ENCODE measurements at places on chromosomes 4 and X.

DNA sequence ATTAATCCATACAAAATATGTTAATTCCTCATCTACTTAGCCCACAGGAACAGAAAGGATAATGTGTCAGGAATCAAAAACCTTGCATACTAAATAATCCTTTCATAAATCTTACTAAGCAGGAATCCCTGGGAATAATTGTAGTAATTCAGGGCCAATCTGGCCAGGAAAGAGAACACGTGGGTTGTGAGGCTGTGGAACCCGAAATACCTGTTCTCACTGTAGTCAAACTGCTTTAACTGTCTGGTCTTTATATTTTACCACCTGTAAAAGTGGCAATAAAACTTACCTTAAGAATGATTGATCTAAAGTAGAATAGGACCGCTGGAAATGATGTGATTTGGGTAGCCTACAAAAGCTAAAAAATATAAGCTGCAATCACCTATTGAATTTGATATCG lies 1620.9 kb downstream of the STIM2 start:
- DNase-seq: no peak

DNA sequence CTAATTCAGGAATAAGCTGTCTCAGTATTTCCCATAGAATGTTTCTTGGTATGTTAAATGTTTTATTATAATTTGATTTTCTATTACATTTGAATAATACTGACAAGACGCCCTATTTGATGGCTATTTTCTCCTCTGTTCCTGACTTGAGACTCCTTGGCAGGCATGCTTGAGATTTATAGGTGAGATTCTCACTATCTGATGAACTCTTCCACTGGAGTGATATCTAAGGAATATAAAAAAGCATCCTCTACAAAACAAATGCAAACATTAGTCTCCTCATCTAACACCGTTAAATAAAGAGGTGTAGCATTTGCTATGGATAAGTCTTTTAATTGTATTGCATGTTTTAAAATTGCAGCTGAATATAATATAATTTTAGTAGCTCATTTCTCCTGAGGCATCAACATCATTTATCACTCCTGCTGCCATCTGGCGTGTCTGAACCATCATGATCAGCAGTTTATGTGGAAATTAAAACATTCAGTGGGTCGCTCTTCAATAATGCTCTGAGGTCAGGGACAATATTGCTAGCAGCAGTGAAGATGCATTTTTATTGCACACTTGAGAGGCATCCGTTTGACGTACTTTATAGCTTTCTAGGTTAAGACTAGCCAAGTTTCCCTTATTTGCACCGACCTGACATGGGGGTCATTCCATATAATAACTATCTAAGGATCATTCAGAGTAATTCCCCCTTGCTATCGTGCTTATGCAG lies 210.4 kb upstream of the GALNTL6 start:
- DNase-seq: no peak

DNA sequence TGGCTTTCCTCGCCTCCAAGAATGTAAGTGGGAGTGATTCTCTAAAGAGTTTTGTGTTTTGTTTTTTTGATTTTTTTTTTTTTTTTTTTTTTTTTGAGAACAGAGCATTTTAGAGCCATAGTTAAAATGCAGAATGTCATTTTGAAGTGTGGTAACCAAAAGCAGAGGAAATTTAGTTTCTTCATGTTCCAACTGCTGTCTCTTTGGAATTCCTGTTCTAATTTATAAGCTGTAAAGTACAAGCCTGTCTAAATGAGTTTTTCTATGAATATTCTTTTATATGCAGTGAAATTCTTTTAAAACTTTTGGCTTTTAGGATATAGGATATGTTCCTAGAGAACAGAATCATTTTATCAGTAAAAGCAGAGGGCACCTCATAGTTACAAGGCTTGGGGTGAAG lies 74.2 kb downstream of the KIT start:
- DNase-seq: no peak

DNA sequence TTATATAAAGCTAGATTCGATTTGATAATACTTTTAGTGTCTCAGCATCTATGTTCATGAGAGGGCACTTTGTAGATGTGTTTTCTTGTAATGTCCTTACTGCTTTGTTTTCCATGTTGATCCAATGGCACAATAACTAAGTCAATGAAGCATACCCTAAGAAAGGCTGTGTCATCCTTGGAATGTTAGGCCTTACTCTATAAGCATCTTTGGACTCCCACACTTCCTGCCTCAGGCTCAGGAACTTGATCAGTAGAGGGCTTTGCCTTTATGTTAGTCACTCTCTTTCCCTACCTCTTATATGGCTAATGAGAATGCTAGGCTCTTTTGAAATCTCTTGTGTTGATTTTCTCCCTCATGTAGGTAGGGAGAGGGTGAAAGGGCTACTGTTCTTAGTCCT lies 33.2 kb upstream of the EDA2R start:
- no peak for DNase-seq

DNA sequence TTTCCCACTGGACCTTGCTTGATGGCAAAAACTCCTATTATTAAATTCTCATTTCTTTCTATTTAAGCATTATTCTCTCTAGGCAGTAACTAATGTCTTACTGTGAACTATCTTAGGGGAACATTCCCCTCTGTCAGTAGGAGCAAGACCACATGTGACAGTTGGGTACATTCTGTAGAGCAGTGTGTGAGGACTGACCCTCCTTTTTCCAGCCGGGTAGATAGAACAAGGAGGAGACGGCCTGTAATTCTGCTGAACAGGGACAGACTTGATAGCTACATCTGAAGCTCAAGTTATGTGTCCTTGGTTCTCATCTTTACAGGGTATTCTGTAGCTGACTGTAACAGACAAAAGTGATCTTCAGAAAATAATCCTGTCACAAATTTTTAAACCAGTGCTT lies 43.3 kb downstream of the FNIP2 start:
- no peak for DNase-seq

DNA sequence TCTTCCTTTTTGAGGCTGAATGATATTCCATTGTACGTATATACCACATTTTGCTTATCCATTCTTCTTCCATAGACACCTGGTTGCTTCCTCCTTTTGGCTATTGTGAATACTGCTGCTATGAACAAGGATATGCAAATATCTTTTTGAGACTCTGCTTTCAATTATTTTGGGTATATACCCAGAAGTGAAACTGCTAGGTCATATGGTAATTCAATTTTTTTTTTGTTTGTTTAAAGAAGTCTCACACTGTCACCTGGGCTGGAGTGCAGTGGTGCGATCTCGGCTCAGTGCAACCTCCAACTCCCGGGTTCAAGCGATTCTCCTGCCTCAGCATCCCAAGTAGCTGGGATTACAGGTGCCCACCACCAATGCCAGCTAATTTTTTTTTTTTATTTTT lies 75.3 kb downstream of the METTL14 start:
- DNase-seq: no peak

DNA sequence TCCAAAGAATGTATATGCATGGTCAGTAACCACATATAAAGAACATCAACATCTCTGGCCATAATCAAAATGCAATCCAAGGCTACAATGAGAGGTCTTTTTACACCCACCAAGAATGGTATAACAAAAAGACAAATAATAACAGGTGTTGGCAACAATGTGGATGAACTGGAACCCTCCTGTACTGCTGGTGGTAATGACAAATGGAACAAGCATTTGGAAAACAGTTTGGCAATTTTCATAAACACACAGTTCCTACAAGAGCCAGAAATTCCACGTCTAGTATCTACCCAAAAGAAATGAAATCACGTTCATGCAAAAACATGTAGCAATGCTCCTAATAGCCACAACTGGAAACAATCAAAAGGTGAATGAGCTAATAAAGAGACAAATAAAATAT lies 11.7 kb downstream of the UGT2B4 start:
- no peak for DNase-seq

DNA sequence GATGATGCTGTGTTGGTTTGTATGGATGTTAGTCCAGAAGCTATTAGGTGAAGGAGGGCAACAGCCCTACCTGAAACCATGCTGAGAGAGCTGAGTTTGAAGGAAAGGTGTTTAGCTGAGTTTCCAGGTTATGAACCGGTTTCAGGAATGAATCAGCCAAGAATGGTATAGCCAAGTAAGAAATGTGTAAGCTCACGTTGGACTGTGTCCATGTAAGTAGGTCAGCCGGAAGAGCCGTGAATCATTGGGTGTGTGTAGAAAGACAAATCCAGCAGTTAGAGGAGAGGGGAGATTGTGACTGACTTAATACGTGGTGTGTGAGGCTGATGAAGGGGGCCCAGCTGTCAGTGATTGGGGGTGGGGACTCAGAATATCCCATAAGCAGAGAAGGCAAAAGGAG lies 77.2 kb upstream of the SPIN4 start:
- no peak for DNase-seq

DNA sequence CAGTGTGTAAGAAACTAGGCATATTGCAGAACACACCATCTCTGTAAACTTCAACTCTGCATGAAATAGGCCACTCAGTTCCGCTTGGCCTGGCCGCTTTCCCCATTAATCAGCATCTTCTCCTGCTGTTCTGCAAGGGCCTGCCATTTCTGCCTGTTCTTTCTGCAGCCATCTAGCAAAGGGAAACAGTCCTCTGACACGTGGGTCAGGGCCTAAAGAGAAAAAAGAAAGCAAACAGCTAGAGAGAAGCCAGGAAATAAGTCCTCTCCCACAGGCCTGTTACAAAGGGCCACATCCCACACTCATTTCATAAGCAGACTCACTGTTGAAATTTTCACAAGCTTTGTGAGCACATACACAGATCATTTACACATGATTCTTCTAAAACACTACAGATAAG lies 130.1 kb downstream of the PDE5A start:
- DNase-seq: no peak

GRCh38 chr4:67892905-67893304 lies 9.1 kb upstream of the TMPRSS11D start:
- no peak for DNase-seq

DNA sequence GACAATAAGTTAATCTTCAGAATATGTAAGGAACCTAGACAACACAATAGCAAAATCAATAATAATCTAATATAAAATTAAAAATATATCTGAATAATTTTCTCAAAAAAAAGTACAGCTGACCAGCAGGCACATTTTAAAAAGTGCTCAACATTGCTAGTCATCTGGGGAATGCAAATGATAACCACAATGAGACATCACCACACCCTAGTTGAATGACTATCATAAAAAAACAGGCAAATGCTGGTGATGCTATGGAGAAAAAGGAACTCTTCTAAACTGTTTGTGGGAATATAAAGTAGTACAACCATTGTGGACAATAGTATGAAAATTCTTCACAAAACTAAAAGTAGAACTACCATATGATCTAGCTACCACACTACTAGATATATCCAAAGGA lies 956.9 kb upstream of the NDST4 start:
- DNase-seq: no peak

GRCh38 chr4:112002248-112002661 lies 143.0 kb upstream of the FAM241A start:
- DNase-seq: no peak

GRCh38 chrX:70554523-70554922 lies 109.9 kb downstream of the DLG3 start:
- no peak for DNase-seq

DNA sequence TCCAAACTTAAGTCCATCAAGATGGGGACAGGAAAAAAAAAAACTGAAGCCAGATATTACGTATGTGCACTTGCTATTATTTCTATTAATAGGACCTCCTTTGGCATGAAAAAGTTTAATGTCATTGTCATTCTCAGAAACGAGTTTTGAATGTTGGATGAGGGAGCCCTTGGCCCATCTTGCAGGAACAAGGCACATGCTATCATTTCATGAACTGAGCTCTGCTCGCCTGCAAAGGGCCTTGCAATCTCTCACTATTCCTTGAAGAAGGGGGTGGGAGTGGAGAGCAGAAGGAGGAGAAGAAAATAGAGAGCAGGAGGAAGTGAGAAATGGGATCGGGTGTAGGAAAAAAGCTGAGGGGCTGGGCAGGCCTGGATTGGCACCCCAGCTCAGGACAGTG lies 34.3 kb upstream of the SPATA4 start:
- DNase-seq: no peak

GRCh38 chr4:89365776-89366175 lies 58.2 kb upstream of the GPRIN3 start:
- DNase-seq: no peak

GRCh38 chr4:26260571-26260970 lies 60.2 kb upstream of the RBPJ start:
- DNase-seq: no peak

GRCh38 chrX:76253432-76253831 lies 80.6 kb downstream of the PBDC1 start:
- DNase-seq: no peak

- no peak for DNase-seq
These were observed 405.2 kb upstream of the CNKSR2 start for GRCh38 chrX:20968996-20969395.

- DNase-seq: no peak
These were observed 60.5 kb downstream of the TBC1D14 start for GRCh38 chr4:6969826-6970800.

DNA sequence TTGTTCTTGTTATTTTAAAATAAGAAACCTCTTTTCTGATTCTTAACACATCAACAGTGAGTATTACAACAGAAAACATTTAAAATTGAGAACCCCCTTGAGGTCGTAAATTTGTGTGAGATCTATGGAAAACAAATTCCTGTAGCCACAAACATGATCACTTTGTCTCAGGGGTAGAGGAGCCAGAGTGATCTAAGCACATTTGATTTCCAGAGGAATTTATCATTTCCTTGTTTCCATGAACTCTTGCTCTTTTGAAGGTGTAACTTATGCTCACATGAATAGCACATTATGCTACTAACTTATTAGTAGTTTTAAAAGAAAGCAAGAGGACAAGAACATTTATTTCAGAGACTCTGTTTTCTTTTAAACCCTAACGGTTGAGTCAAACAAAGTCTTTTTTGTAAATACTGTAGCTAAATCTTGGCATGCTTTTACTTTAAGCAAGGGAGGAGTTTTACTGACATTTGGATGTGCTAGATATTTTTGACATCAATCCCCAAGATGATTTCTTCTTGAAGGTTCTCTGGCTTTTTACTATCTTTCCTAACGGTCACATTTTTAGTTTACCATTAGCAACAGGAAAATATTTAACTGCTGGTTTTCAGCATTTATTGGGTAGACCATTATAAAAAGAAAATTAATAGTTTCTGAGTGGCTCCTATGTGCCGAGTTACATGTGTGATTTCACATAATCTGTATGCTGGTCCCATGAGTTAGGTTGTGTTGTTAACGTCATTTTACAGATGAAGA lies 27.9 kb upstream of the ZCCHC12 start:
- no peak for DNase-seq

- no peak for DNase-seq
These were observed 15.8 kb downstream of the HMX1 start for GRCh38 chr4:8855818-8856245.

- no peak for DNase-seq
These were observed 249.4 kb downstream of the ARHGAP10 start for GRCh38 chr4:147981305-147981704.

GRCh38 chr4:140357868-140358267 lies 15.6 kb upstream of the SCOC start:
- no peak for DNase-seq

- DNase-seq: no peak
These were observed 104.6 kb upstream of the HSD17B10 start for GRCh38 chrX:53538781-53539180.

DNA sequence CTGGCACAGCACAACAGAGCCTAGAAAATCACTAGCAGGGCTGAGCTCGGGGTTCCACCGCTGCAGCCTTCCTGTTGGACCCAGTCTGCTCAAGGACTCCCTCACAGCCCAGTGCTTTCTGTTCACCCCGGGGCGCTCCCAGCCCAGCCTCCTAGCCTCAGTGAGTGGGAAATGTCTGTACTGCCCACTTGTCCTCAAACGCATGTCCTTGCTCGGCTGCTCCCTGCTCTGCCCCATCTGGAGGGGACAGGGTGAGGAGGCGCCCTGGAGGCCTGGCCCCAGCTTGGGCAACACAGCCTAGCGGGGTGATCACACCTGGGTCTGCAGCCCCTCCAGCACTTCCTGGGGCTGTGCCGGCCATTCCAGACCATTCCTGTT lies 11.9 kb upstream of the CCNQ start:
- no peak for DNase-seq

GRCh38 chr4:39255871-39256270 lies 73.5 kb downstream of the WDR19 start:
- DNase-seq: no peak

Measured in cerebellar nuclear complex (tissue), 1 donor.